Glutamatergic neuron (in vitro differentiated cells): ENCODE measurements at places on chromosomes 3 and 15. TPM values are rescaled to one million over a fixed set of nuclear protein-coding genes. Genes with fewer than 3 reads are reported as not detected.

DNA sequence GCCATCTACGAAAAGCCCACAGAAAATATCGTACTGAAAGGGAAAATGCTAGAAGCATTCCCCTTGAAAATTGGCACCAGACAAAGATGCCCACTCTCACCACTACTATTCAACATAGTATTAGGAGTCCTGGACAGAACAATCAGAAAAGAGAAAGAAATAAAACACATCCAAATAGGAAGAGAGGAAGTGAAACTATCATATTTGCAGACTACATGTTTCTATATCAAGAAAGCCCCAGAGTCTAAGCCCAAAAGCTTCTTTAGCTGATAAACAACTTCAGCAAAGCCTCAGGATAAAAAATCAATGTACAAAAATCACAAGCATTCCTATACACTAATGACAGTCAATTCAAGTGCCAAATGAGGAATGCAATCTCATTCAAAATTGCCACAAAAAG, 15.6 kb downstream of the OR5K3 start:
- H3K36me3 ChIP-seq: peaks cover 13% of the 10 kb centered on the region
- H3K4me3 ChIP-seq: no peak overlapping the region
- H3K4me1 ChIP-seq: no peaks in the 10 kb centered on the region

DNA sequence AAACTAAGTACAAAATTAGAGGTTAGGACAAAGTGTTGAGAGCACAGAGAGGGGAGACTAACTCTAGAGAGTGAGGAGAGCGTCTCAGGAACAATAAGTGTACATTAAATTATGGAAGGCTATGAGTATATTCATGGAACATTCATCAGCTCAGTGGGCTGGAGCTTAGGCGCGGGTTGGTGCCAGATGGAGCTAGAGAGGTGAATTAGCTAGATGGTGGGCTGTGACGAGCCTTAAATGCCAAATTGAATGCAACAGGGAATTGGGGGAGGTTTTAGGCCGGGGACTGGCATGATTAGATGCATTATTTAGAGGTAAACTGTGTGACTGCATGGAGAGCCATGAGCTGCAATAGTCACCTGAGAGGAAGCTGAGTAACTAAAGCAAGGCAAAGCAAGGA, 97.1 kb downstream of the TMEM108 start:
- no peaks in the 10 kb centered on the region for H3K27me3 ChIP-seq
- peaks cover 25% of the 10 kb centered on the region for H3K4me1 ChIP-seq
- H3K27ac ChIP-seq: peak overlapping the region; percentile 83
- no peaks in the 10 kb centered on the region for H3K36me3 ChIP-seq

- peaks cover 12% of the 10 kb centered on the region for H3K36me3 ChIP-seq
- H3K4me3 ChIP-seq: no peak overlapping the region
- no peak for DNase-seq
- H3K27ac ChIP-seq: no peak overlapping the region
- H3K27me3 ChIP-seq: peaks cover 4% of the 10 kb centered on the region
- H3K4me1 ChIP-seq: no peaks in the 10 kb centered on the region
Measured at GRCh38 chr15:76982756-76983155, 12.2 kb upstream of the PSTPIP1 start.

GRCh38 chr3:17473761-17474160, 268.7 kb downstream of the TBC1D5 start:
- no peak for DNase-seq
- H3K27ac ChIP-seq: no peak overlapping the region
- no peaks in the 10 kb centered on the region for H3K36me3 ChIP-seq
- H3K27me3 ChIP-seq: no peaks in the 10 kb centered on the region
- no peaks in the 10 kb centered on the region for H3K4me1 ChIP-seq
- H3K4me3 ChIP-seq: no peak overlapping the region

DNA sequence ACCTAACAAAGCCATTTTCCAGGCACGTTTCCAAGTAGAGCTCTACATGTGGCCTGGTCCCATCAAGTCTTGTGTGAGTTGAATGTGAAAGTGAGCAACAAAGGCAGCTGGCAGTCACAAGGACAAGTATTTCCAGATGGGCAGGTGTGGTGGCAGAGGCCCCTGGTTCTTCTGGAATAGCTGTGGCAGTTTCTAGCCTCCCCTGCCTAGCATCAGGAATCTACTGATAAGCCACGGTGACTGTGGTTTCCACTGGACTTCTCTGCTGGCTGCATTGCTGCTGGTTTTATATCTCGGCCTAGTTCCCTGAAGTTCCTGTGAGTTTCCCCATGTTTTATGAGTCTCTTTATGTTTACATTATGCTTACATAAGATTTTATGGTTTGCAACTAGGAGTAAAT, 117.7 kb downstream of the GOLIM4 start:
- no peaks in the 10 kb centered on the region for H3K27me3 ChIP-seq
- H3K36me3 ChIP-seq: no peaks in the 10 kb centered on the region
- no peak for DNase-seq
- H3K27ac ChIP-seq: no peak overlapping the region
- H3K4me3 ChIP-seq: no peak overlapping the region
- H3K4me1 ChIP-seq: peaks cover 2% of the 10 kb centered on the region

- H3K27ac ChIP-seq: no peak overlapping the region
- H3K4me1 ChIP-seq: peaks cover 23% of the 10 kb centered on the region
- no peaks in the 10 kb centered on the region for H3K36me3 ChIP-seq
- DNase-seq: no peak
Measured at GRCh38 chr15:43957724-43958123, 130.9 kb downstream of the WDR76 start.

GRCh38 chr3:56196700-56197099, 271.6 kb downstream of the ERC2 start:
- H3K4me1 ChIP-seq: peaks cover 1% of the 10 kb centered on the region
- H3K4me3 ChIP-seq: no peak overlapping the region
- no peaks in the 10 kb centered on the region for H3K36me3 ChIP-seq
- no peak overlapping the region for H3K27ac ChIP-seq

DNA sequence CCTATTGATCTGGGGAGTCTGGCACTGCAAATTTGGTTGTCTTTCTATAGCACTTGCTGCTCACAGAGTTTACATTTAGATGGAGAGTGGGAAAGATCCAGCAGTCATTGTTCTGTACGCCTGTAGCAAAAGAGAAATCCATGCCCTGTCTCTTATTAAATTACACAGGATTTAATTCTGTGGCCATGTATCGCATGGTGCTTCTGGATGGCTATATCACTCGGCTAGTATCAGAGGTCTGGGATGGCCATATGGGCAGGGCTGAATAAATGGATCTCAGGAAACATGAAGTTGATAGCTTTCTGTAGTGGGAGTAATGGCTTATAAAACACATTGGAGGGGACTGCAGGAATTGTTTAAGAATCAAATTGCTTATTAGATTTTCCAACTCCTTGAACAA, 325.8 kb upstream of the DPH6 start:
- no peaks in the 10 kb centered on the region for H3K36me3 ChIP-seq
- peaks cover 17% of the 10 kb centered on the region for H3K4me1 ChIP-seq
- no peak for DNase-seq
- peaks cover 7% of the 10 kb centered on the region for H3K27me3 ChIP-seq
- no peak overlapping the region for H3K27ac ChIP-seq
- no peak overlapping the region for H3K4me3 ChIP-seq

DNA sequence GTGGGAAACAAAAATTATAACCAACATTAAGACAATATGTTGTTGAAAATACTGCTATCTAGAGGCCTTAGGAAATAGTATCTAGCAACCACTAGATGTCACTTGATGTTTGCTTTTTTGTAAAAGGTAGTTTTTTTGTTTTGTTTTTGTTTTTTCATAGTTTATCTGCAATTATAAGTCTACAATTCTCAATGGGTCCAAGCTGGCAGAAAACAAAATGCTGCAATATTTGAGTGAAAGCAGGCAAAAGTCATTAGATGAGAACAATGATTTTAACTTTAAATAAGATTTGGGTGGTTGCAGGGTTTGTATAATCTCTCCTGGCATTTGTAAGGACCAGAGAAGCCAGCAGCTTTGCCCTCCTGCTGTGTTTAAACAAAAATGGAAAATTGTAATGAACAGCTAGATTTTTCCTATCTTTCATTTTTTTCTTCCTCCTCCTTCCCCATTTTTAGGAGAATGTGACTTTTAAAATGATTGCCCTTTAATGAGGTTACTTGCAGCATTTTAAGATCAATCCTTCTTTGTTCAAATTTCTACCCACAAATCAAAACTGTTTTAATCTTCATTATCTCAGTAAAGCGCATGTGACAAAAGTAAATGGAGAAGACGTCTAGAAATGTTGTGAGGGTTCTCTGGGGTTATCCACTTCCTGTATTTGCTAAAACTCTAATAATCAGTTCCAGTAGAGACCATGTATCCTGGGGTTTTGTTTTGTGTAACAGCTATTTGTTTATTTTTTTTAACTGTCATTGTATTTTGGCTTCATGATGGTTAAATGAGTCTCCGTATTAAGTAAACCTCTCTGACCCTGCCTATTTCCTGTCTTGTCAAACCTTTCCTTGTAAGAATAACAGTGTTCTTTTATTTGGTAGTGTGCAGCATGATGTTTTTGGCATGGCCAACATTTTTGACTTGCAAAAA, 27.3 kb downstream of the DUT start:
- H3K4me1 ChIP-seq: no peaks in the 10 kb centered on the region
- no peaks in the 10 kb centered on the region for H3K27me3 ChIP-seq
- no peak overlapping the region for H3K4me3 ChIP-seq

- peaks cover 34% of the 10 kb centered on the region for H3K4me1 ChIP-seq
- no peaks in the 10 kb centered on the region for H3K27me3 ChIP-seq
- DNase-seq: no peak
- peak overlapping the region; percentile 25 for H3K27ac ChIP-seq
- no peaks in the 10 kb centered on the region for H3K36me3 ChIP-seq
Measured at GRCh38 chr3:154184582-154184981, 63.4 kb downstream of the ARHGEF26 start.

GRCh38 chr3:114899186-114899931, 247.7 kb downstream of the ZBTB20 start:
- H3K4me3 ChIP-seq: peak overlapping the region; percentile 1
- H3K27me3 ChIP-seq: no peaks in the 10 kb centered on the region
- DNase-seq: no peak

DNA sequence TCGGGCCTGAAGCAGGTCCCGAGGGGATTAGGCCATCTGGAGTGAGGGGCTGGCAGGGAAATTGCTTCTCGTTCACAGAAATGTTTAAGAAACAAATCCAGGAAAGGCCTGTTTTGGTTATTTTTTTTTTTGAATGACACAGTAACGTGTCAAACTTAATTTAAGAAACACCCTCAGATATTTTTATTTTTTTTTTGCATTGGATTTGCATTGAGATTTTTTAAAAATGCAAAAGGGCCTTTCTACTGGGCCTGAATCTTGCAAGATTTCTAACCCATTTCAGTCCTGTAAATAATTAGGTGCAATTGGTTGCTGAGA, 25.0 kb upstream of the KLF13 start:
- DNase-seq: no peak
- H3K27me3 ChIP-seq: peaks cover 26% of the 10 kb centered on the region
- H3K27ac ChIP-seq: peak overlapping the region; percentile 99
- H3K4me1 ChIP-seq: peaks cover 61% of the 10 kb centered on the region

- H3K27ac ChIP-seq: no peak overlapping the region
- H3K4me1 ChIP-seq: peaks cover 1% of the 10 kb centered on the region
- H3K4me3 ChIP-seq: no peak overlapping the region
- DNase-seq: no peak
- no peaks in the 10 kb centered on the region for H3K36me3 ChIP-seq
- peaks cover 2% of the 10 kb centered on the region for H3K27me3 ChIP-seq
Measured at GRCh38 chr3:20912406-20912805, 726.4 kb upstream of the SGO1 start.

DNA sequence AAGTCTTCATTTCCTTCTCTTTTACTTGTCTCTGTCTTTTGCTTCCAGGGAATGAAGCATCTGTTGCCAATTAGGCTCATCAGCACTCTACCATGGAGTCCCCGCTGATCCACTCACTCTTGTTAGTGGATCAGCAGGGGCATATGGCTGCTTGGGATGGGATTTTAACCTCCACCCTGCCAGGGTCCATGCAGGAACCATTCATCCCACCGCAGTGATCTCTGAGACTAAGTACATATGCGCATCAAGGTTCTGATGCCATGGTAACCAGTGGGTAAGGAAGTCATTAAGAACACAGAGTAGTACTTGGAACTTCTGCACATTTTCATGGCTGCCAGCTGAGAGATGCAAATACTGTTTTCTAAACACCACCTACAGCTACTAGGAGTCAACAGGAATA, 374.0 kb upstream of the ALCAM start:
- H3K36me3 ChIP-seq: peaks cover under 1% of the 10 kb centered on the region
- no peak overlapping the region for H3K4me3 ChIP-seq
- H3K27me3 ChIP-seq: peaks cover 2% of the 10 kb centered on the region
- DNase-seq: no peak

- peaks cover 9% of the 10 kb centered on the region for H3K27me3 ChIP-seq
- H3K4me3 ChIP-seq: no peak overlapping the region
- H3K4me1 ChIP-seq: peaks cover 2% of the 10 kb centered on the region
- H3K27ac ChIP-seq: no peak overlapping the region
- DNase-seq: no peak
Measured at GRCh38 chr3:133838296-133838789, 32.7 kb downstream of the SRPRB start.

GRCh38 chr3:168753724-168754123, 658.0 kb upstream of the GOLIM4 start:
- no peaks in the 10 kb centered on the region for H3K4me1 ChIP-seq
- no peaks in the 10 kb centered on the region for H3K27me3 ChIP-seq
- no peak overlapping the region for H3K4me3 ChIP-seq
- no peak overlapping the region for H3K27ac ChIP-seq
- H3K36me3 ChIP-seq: no peaks in the 10 kb centered on the region

GRCh38 chr3:75192146-75192616, 471.9 kb upstream of the FRG2C start:
- H3K27me3 ChIP-seq: no peaks in the 10 kb centered on the region
- H3K36me3 ChIP-seq: no peaks in the 10 kb centered on the region
- no peak overlapping the region for H3K27ac ChIP-seq
- H3K4me3 ChIP-seq: no peak overlapping the region

GRCh38 chr3:48428572-48429316, 1.1 kb downstream of the PLXNB1 start:
- peaks cover 16% of the 10 kb centered on the region for H3K4me1 ChIP-seq
- no peaks in the 10 kb centered on the region for H3K36me3 ChIP-seq

- H3K4me1 ChIP-seq: peaks cover 14% of the 10 kb centered on the region
- DNase-seq: no peak
- H3K27me3 ChIP-seq: no peaks in the 10 kb centered on the region
- H3K4me3 ChIP-seq: no peak overlapping the region
- peaks cover 5% of the 10 kb centered on the region for H3K36me3 ChIP-seq
Measured at GRCh38 chr15:73308305-73308704, 60.5 kb downstream of the HCN4 start.

DNA sequence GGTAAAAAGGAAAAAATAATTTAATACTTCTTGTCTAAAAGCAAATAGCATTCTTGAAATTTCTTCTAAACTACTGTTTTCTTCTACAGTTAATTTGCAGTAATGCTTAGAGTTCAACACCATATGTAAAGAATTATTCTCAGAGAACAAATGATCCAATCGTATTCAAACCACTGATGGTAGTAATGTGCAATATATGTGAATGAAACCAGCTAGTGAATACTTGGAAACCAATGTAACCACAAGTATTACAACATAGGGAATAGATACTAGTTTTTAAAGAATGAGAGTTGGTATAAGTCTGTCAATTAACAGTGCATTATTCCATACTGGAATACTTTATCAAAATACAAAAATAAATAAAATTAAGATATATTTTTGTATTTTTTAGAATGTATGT, 850.0 kb downstream of the DIPK2A start:
- H3K4me1 ChIP-seq: peaks cover 7% of the 10 kb centered on the region
- DNase-seq: no peak
- H3K4me3 ChIP-seq: no peak overlapping the region
- no peaks in the 10 kb centered on the region for H3K36me3 ChIP-seq

- DNase-seq: no peak
- no peaks in the 10 kb centered on the region for H3K27me3 ChIP-seq
- no peaks in the 10 kb centered on the region for H3K4me1 ChIP-seq
- no peak overlapping the region for H3K4me3 ChIP-seq
Measured at GRCh38 chr3:27521872-27522265, 37.7 kb upstream of the SLC4A7 start.

The ARRDC4 gene
- 16.9 TPM for total RNA-seq

The USF3 gene
- total RNA-seq: 14.9 TPM

The ZSCAN2 gene
- 40.0 TPM for total RNA-seq

The OR5H15 gene
- not detected for total RNA-seq

The KNG1 gene
- total RNA-seq: not detected

The CCR2 gene
- total RNA-seq: not detected

The HRG gene
- not detected for total RNA-seq

The SLC38A3 gene
- total RNA-seq: not detected
